ENCODE measurements at places on chromosomes 1 and 21. TPM values are rescaled to one million over a fixed set of nuclear protein-coding genes. Genes with fewer than 3 reads are reported as not detected.
A peak's percentile ranks its signal among the peaks of the same experiment; 100 is the strongest.

GRCh38 chr21:44390886-44391285 is 37.5 kb downstream of the TRPM2 start:
- DNase-seq = no peak

DNA sequence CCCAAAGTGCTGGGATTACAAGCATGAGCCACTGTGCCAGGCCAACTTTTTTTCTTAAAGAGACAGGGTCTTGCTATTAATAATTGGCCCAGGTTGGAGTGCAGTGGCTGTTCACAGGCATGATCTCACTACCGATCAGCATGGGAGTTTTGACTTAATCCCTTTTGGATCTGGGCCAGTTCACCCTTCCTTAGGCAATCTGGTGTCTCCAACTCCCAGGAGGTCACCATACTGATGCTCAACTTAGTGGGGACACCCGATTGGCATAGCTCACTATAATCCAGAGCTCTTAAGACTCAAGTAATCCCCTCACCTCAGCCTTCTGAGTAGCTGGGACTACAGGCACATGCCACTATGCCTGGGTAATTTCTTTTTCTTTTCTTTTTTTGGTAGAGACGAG is 64.2 kb upstream of the SCYL3 start:
- no peak for DNase-seq

MRPL39 gene
- total RNA-seq = 17.4 TPM

DNA sequence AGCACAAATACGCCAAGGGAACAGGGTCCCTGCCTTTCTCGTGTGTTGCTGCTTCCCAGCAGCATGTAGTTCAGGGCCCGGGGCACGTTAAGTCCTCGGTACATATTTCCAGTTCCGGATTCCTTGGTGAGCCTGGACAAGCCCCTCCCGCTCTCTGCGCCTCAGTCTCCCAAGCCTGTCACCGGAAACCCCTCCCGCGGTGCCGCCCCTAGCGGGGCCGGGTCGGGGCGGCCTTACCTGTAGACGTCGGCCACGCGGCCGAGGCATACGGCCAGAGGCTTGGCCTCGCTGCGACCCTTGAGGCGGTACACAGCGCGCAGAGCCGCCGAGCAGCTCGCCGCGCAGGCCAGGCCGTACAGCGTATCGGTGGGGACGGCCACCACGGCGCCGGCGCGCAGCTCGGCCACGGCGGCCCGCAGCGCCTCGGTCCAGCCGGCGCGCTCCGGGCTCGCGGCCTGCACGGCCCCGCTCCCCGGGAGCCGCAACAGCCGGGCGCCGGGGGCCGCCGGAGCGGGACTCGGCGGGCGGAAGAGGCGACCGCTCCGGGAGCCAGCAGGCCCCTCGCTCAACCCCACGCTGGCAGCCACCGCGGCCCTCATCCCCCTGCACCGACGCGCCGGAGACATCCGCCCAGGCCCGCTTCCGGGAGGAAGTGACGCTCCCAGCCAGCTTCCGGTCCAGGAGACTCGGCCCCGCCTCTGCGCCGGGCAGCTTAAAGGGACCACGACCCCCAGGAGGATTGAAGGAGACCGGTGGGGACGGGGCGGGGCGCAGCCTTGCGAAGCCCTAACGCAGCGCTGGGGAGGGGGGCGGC is at the start of the genes C1orf122 and YRDC:
Gene C1orf122, plus strand, starts transcription at position 236 of the 814 bp plus-strand sequence. CDS start 615 bp downstream, outside the sequence.
Gene YRDC, minus strand, starts transcription at position 654 of the 814 bp plus-strand sequence. Its CDS starts 28 bp downstream, at position 626.
- peak; percentile 94 for DNase-seq

GRCh38 chr1:5492846-5493245 is 499.4 kb downstream of the NPHP4 start:
- no peak for DNase-seq

CYP4A22 gene
- total RNA-seq = 0.86 TPM

DNA sequence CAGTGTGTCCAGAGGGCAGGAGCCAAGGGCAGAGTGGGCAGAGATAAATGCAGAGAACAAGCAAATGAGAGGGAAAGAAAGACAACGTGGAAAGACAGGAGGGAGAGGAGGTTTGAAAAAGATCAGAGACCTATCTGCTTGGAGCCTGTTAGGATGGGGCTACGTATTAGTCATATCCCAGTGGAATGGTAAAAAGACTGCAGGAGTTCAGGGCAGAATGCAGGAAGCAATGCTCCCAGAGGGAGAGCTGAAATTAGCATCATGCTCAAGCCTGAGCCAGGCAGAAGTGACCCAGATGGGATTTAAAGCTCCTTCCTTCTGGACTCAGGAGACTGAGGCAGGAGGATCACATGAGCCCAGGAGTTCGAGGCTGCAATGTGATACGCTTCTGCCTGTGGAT is 261.3 kb upstream of the CHRM3 start:
- DNase-seq = no peak

DNA sequence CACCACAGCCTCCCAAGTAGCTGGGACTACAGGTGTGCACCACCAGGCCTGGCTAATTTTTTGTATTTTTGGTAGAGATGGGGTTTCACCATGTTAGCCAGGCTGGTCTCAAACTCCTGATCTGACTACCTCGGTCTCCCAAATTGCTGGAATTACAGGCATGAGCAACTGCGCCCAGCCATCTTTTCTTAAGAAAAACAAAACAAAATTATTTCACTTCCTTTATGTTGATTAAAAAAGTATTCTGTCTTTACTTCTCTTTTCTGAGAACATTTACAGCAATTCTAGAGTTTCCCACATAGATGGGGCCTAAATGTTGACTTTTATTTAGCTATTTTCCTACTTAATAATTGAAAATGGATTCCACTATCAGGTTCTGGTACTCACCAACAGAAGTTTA is 17.3 kb upstream of the TMEM183A start:
- DNase-seq = no peak

RHOU gene
- 80.4 TPM for total RNA-seq

- DNase-seq = no peak
Observed at GRCh38 chr1:119227456-119227855, 87.0 kb upstream of the WARS2 start.

GRCh38 chr1:48600182-48600581 is 128.2 kb upstream of the SPATA6 start:
- no peak for DNase-seq

GRCh38 chr1:66033781-66034180 is 241.1 kb downstream of the PDE4B start:
- no peak for DNase-seq

GRCh38 chr1:244291236-244292201 is 160.2 kb downstream of the ADSS2 start:
- no peak for DNase-seq

RGS1 gene
- 147 TPM for total RNA-seq

ROR1 gene
- total RNA-seq = 13.1 TPM

GUCA2A gene
- total RNA-seq = 1.1 TPM

ASCL5 gene
- 0.12 TPM for total RNA-seq

DNA sequence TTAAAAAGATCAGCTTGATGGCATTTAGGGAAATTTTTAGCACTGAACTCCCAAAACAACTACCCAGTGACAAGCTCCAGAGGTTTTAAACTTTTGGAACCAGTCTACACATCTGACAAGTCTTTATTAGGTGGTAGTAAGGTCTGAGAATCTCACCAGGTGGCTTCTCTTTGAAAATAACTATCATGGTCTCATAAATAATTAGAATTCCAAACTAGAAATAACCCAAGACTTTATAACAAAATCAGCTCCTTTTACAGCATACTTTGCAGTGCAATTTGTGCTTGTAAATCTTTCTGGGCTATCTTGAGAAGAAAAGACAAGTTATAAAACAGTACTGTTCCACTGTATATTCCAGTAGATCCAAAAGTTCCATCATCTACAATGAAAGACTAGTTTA is 108.7 kb downstream of the LTN1 start:
- no peak for DNase-seq

RBM11 gene
- total RNA-seq = 0.83 TPM

TNFRSF1B gene
- 50.4 TPM for total RNA-seq

RBBP5 gene
- total RNA-seq = 16.9 TPM

- peak; percentile 48 for DNase-seq
Observed at GRCh38 chr21:44012474-44013379, 618 bp downstream of the TRAPPC10 start.

DNA sequence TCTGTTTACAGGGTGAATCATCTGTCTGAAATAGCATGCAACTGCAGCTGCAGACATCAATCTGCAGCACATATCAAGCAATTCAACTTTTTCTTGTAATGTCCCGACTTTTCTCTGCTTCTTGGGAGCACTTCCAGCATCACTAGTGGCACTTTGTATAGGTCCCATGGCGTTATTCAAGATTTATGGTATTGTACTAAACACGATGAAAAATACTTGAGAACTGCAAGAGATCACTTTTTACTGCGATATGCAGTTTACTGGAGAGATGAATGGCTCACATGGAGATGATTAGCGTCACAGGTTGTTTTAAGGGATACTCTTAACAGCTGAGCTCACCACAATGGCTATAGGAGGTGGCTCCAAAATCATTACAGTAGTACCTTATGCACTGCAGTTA is 7.2 kb upstream of the SCMH1 start:
- DNase-seq = no peak

DNA sequence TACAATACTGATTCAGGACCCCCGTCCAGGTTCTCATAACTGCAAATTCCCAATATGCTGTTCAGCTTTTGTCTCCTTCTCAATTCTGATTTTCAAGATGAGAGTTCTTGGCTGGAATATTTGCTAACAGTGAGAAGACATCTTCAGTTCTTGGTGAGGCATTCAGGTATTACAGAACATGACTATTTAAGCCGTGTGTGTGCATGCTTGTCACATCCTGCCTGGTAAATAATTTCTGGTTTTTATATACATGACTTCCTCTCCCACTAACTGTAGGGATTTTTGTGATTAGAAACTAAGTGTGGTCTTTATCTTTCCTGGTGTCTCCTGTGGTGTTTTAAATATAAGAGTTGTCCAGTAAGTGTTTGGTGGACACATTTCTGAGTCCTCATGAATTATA is 10.2 kb upstream of the SLC19A2 start:
- no peak for DNase-seq

GRCh38 chr1:220326578-220326977 is 54.3 kb upstream of the RAB3GAP2 start:
- DNase-seq = no peak

DNA sequence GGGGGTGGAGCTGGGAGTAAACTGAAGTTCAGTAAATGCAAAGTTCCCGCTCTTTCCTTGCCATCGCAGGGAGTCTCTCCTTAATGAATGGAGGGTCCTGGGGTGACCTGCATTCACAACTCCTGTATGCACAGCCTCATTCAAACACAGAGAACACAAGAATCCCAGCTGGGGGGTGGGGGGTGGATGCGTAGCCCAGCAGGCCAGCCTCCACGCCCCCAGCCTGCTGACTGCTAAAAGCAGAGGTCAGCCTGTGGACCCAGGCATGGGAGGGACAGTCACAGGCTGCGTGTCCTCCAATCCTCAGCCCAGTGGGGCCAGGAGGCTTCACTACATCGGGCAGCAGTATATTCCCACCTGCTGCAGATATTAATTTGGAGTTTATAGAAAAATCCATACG is 263.1 kb downstream of the GRIK3 start:
- DNase-seq = no peak

GRCh38 chr1:226608699-226609505 is 60.3 kb downstream of the STUM start:
- DNase-seq = peak; percentile 46

HLX gene
- 9.8 TPM for total RNA-seq

DNA sequence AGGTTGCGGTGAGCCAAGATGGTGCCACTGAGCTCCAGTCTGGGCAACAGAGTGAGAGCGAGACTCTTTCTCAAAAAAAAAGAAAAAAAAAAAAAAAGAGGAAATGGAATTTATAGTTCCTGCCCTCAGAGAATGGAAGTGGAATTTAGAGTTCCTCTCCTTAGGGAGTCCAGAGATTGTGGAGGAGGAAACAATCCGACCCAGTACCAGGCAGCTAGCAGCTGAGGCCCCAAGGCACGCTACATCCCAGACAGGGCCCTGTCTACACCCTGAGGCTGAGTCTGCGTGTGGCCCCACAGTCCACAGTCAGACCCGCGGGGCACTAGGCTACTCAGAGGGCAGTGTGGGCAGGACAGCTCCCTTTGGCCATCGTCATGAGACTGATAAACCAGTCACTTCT is 1.9 kb upstream of the MFN2 start:
- no peak for DNase-seq

PRMT6 gene
- total RNA-seq = 17.4 TPM

DNA sequence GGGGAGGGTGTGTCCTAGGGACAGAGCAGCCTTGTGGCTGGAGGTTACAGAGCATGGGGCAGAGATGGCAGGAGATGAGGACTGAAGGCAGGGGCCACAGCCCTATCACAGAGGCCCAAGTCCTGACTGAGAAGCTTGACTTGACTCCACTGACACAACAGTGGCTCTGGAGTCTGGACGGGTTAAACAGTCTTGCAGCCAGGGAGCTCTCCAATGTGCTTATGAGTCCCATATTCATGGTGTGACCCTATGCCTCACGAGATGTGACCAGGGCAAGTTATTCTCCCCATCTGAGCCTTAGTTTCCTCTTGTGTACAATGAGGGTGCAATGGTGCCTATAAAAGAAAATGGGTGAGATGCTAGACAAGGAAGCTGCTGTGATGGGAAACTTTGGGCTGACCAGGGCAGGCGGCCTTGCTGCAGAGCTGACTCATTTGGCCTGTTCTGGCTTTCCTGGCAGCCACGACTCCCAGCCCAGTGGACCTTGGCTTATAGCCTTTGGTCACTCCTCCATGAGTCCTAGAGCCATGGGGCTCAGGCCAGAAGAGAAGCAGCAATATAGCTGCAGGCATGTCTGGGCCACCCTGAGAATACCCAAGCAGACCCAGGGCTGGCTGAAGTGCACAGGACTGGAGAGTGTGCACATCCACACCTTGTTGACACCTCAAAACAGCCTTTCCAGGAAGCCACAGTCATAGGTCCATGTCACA is 2.8 kb upstream of the TTC22 start:
- DNase-seq = no peak

- DNase-seq = no peak
Observed at GRCh38 chr1:224054611-224055010, 59.3 kb upstream of the FBXO28 start.

Measured in mucosa of gallbladder (tissue), 1 donor.